Activated naive CD8-positive, alpha-beta T cell treated with anti-CD3 and anti-CD28 coated beads, Interleukin-2, amount 10 ng/mL, durations not matched to agents 7 days and 5 days (primary cell): ENCODE measurements at places on chromosomes 11 and 22. TPM values are rescaled to one million over a fixed set of nuclear protein-coding genes. Genes with fewer than 3 reads are reported as not detected.

MN1 gene
- 0.28 TPM for total RNA-seq

DNA sequence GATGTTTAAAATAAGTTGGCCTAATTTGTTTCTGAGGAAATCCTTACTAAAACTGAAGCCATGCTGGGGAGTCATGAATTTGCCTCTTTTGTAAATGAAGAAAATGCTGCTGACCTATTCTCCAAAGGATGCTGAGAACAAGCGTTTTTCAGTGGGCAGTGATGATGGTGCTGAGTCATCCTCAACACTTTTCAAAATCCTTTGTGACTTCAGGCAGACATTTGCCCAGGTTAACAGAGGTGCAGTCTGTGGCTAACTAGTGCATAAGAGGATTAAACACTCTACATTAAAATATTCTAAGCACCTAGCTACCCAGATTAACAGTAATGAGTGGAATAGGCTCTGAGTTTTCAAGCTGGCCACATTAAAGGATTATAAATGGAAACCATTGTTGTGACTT lies 509.0 kb downstream of the DLG2 start:
- H3K36me3 ChIP-seq, result no peaks in the 10 kb centered on the region
- DNase-seq, result no peak
- no peak overlapping the region for H3K27ac ChIP-seq
- H3K4me1 ChIP-seq, result no peaks in the 10 kb centered on the region
- H3K27me3 ChIP-seq, result peaks cover 3% of the 10 kb centered on the region

GRCh38 chr11:105000167-105000566 lies 22.8 kb downstream of the CASP5 start:
- no peak overlapping the region for H3K4me3 ChIP-seq
- no peaks in the 10 kb centered on the region for H3K36me3 ChIP-seq
- peaks cover 11% of the 10 kb centered on the region for H3K4me1 ChIP-seq
- no peak overlapping the region for H3K27ac ChIP-seq

GRCh38 chr22:20130731-20131596 lies 640 bp upstream of the ZDHHC8 start:
- peaks cover 2% of the 10 kb centered on the region for H3K36me3 ChIP-seq
- DNase-seq, result peak; percentile 81
- no peak overlapping the region for H3K27ac ChIP-seq
- peak overlapping the region; percentile 60 for H3K4me3 ChIP-seq
- peaks cover 9% of the 10 kb centered on the region for H3K4me1 ChIP-seq

- no peak overlapping the region for H3K4me3 ChIP-seq
- H3K4me1 ChIP-seq, result peaks cover 9% of the 10 kb centered on the region
- peak; percentile 25 for DNase-seq
- H3K27ac ChIP-seq, result no peak overlapping the region
- H3K36me3 ChIP-seq, result no peaks in the 10 kb centered on the region
Measured at GRCh38 chr11:2525166-2525861, 80.5 kb downstream of the KCNQ1 start.

DNA sequence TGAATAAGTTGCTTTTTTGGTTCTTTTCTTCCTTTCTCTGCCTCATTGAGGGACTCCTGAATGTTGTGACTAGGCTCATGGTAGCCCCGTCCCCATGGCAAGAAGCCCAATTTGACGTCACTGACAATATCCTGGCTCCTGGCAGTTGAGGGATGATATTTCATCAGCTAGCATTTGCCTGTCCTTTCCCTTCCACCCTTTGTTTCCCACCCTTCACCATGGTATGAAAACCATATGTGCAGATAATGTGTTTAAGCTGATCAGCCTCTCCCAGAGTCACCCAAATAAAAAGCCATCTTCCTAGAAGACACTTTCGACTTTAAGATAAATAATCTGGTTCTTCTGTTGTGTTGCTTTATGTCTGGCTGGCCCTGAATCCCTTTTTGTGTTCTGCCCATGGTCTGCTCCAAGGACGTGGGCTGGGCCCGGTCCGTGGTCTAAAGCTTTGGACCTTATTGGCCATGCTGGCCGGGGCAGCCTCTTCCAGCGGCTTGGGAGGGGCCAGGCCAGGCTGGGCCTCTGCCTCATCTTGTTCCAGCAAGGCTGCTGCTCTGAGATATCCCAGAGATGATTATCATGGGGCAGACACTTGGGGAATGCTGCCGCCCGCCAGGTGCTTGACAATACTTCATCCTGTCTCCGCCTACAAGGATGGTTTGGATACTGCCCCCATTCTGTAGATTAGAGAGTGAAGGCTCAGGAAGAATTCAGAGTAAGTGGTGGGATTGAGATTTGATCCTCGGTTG lies 5.1 kb downstream of the TSPAN18 start:
- peaks cover 8% of the 10 kb centered on the region for H3K4me1 ChIP-seq
- H3K36me3 ChIP-seq, result no peaks in the 10 kb centered on the region
- H3K27me3 ChIP-seq, result peaks cover 23% of the 10 kb centered on the region
- DNase-seq, result no peak
- no peak overlapping the region for H3K4me3 ChIP-seq

DNA sequence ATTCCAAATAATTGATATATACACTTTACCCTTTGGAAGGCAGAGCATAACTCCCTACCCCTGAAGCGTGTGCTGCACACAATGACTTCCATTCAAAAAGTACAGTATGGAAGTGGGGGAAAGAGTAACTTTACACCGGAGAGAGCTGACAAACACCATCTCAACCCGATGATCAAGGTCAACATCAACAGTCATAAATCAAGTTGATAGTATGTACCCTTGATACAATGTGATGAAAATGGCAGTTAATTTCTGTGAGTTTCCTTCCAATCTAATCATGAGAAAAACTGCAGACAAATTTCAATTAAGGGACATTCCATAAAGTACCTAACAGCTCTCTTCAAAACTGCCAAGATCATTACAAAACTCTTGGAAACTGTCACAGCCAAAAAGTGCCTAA lies 6.0 kb upstream of the DEUP1 start:
- H3K27me3 ChIP-seq, result peaks cover 11% of the 10 kb centered on the region
- no peaks in the 10 kb centered on the region for H3K4me1 ChIP-seq
- no peak overlapping the region for H3K27ac ChIP-seq
- H3K4me3 ChIP-seq, result no peak overlapping the region
- no peaks in the 10 kb centered on the region for H3K36me3 ChIP-seq
- no peak for DNase-seq
